ENCODE measurements at places on chromosomes 6 and 20. TPM values are rescaled to one million over a fixed set of nuclear protein-coding genes. Genes with fewer than 3 reads are reported as not detected.

SNRNP48 gene
- 16.6 TPM for total RNA-seq

PKHD1 gene
- under 0.01 TPM for total RNA-seq

GSTA2 gene
- total RNA-seq: not detected

SLC25A27 gene
- 32.1 TPM for total RNA-seq

ULBP2 gene
- total RNA-seq: 2.1 TPM

PPP1R3D gene
- 6.5 TPM for total RNA-seq

MYL9 gene
- total RNA-seq: 0.23 TPM

MMP24OS gene
- 4.4 TPM for total RNA-seq

MAP1LC3A gene
- 64.6 TPM for total RNA-seq

SLC35F1 gene
- 121 TPM for total RNA-seq

INSM1 gene
- total RNA-seq: 8.8 TPM

MOG gene
- total RNA-seq: 1.4 TPM

CTSZ gene
- 18.7 TPM for total RNA-seq
